ENCODE measurements at places on chromosomes 6 and 20.

GRCh38 chr20:52269321-52269720 is 77.7 kb upstream of the ZFP64 start:
- peak; percentile 71 for DNase-seq

DNA sequence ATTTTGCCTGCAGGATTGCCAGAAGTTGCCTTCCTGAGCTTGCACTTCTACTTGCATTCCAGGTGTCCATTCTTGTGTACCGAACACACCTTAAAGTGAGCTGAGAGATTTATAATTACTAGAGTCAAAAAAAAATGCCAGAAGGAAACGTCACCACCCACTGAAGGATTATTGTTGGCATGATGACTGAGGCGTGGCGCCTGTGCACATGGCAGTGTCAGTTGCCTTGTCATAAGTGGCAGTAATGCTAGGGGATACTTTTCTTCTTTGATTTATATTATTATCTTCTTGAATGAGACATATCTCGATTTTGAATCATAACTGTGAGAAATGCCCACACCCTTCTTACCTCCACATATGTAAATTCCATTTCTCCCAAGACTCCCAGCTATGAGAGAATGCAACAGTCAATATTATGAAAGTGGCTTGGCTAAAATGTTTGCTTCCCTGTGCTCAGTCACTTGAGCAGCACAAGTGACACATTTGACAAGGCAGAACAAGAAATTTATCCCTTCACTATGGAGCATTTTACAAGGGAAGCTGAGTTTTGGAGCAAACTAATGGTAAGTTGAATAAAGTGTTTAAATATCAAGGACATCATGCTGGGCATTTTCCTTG is 149.5 kb upstream of the SASH1 start:
- DNase-seq: no peak

DNA sequence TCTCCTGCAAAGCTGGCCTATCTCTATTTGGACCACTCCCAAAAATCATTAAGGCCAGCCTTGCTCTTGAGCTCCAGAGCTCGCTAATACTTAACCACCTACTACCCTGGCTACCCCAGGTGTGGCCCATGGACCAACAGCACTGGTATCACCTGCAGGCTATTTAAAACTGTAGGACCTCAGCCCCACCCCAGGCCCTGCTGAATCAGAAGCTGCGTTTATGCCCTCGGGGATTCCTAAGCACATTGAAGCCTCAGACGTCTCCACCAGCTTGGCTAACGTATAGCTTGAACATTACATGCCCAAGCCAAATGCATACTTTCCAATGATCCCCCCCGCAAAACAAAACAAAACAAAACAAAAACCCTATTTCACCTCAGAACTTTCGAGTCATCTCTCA is 19.7 kb upstream of the SPAG4 start:
- no peak for DNase-seq

- DNase-seq: no peak
Measured at GRCh38 chr6:62441182-62441581, 155.2 kb upstream of the KHDRBS2 start.

GRCh38 chr6:5498579-5498899 is 237.2 kb downstream of the FARS2 start:
- DNase-seq: no peak

DNA sequence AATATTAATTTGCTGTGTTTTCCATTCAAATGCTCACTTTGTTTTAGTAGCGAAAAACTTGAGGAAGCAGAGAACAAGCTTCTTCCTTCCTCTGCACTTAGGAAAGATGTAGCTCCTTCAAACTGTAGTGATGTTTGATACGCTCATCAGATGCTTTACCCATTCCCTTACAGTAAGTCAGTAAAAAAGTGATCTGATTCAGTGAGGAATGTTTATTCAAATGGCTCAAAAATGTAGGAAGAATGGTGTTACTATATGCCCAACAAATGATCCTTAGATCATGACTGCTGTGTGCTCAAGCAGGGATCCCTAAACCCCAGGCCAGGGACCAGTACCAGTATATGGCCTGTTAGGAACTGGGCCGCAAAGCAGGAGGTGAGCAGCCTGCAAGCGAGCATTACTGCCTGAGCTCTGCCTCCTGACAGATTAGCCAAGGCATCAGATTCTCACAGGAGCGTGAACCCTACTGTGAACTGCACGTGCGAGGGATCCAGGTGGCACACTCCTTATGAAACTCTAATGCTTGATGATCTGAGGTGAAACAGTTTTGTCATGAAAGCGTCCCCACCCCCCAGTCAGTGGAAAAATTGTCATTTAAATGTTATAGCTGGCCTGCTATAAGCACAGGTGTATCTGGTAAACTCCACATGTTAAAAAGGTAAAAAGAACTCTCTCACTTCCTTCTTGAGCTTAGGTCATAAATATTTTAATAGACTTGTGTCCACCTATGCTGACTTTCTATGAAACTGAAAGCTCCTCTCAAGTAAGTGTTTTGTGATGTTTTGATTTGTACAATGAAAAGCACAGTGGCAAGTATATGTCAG is 187.2 kb downstream of the FOXC1 start:
- DNase-seq: no peak

DNA sequence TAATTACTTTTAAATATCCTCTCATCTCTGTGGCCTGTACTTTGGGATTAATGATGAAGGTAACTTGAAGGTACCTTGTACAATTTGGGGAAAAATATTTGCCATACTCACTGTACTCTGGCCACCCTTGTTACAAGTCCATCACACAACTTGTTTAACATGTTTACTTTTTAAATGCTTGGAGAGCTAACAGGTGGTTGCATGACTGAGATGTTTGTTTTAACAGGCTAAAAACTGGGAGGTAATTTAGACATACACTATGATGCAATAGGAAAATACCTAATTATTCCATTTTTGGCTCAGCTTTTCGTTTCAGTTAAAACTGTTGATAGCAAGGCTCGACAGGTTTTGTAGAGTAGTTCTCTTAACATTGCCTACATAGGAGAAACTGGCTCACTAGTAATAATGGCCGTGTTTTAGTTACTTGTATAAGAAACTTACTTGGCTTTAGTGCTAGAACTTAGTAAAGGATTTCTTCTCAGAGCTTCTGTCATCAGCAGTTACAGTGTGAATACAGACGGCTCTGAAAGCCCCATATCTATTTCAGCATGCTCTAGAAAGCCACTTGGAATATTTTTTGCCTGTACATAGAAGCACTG is 489.8 kb upstream of the SOX4 start:
- DNase-seq: no peak

- no peak for DNase-seq
Measured at GRCh38 chr6:118641042-118641441, 10.3 kb downstream of the CEP85L start.

- DNase-seq: no peak
Measured at GRCh38 chr20:25275813-25276532, 28.1 kb downstream of the PYGB start.

DNA sequence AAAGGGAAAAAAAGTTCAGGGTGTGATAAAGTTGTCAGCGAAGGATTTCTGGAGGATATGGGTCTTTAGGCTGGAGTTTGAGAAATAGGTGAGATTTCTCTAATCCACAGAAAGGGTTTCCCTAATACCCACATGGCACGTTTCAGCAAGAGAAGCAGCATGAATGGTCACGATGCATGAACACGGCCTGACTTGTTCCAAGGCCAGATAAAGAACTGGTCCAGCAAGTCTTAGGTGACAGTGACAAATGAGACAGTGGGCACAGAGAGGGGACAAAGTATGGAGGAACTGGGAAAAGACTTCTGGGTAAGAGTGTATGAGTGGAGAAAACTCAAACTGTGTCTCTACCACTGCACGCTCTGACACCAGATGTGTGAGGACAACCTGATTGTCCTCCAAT is 262.0 kb upstream of the FOXQ1 start:
- DNase-seq: no peak

DNA sequence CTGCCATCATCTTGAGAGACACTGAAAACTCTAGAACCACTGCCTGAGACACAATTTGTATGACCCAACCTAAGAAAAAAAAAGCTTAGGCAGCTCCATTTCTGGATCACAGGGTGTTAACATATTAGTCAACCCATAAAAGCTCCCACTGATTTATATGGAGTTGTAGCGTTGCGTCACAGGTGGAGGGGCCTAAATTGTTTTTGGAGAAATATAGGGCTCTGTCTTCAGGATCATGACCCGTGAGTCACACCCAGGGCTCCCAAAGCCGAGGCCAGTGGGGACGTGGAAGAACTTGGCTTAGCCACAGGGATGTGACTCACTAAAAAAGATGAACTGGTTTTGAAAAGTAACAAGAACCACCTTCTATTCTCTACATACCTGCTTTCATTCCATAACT is 116.5 kb upstream of the BMP2 start:
- DNase-seq: no peak

DNA sequence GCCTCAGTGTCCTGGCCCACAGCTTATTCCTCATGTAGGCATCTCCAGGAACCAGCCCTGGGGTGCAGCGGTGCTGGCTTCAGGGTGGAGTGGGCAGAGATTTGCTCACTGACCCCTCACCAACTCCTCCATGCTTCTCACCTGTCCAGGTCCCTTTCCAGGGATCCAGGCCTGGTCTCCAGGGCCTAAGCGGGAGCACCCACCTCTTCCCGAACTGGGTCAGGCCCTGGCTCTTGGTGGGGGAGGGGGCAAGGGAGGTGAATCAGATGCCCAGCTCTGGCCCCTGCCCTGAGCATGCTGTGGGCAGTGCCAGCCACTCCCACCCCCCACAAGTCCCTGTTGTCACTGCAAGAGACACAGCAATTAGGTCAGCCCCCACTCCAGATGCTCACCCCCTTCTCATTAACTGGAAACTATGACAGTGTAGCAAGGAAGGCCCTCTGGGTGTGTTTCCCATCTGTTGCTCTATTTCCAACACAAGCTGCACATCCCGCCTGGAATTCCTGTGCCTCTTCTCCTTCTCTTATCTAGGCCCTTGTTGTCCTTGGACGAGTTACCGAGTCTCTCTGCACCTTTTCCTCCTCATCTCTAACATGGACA is 37.0 kb downstream of the MDFI start:
- DNase-seq: peak; percentile 83

GRCh38 chr6:140915103-140915502 is 1217.6 kb upstream of the GJE1 start:
- peak; percentile 40 for DNase-seq

DNA sequence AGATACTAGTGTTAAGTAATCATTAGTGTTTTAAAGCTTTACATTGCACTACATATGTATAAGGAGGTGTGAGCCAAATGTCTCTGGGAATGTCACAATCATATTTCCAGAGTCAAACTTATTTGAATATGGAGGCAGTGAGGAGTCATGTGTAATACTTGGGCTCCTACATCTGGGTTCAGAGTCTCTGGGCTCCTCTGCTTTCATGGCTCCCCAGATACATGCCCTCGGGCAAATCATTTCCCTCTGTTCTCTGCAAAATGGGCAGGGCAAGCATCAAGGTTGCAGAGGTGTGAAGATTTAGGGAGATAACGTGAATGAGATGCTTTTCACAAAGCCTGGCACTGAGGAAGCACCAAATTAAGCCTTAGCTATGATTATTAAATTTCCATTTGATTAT is 138.3 kb upstream of the SGK1 start:
- DNase-seq: no peak

DNA sequence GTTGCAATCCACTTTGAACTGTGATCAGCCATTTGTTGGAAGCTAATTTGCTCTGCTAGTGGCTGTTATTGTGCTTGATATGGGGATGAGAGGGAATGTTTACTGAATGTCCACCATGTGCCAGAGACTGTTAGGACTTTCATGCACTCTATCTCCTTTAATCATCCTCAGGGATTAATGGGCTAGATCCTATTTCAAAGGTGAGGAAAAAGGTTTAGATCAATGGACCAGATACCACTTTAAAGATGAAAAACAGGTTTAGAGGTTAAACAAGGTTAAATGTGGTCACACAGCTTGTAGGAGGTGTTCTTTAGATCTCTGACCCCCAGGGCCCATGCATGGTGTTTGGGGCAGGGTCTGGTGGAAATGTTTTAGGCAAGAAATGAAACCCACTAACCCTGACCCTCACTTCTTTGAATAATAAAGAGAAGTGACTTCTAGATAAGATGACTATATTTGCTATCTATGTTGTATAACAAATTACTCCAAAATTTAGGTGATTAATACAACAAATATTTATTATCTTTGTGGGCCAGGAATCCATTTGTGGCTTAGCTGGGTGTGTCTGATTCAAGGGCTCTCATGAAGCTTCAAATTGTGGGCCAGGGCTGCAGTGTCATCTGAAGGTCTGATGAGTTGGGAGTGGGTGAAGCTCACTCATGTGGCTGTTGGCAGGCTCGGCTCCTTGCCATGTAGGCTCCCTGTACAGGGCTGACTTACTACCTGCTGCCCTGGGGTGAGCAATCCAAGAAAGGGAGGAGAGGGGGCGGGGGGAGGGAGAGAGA is 127.8 kb upstream of the FOXA2 start:
- no peak for DNase-seq

GRCh38 chr20:57876163-57876562 is 166.3 kb upstream of the PMEPA1 start:
- no peak for DNase-seq

GRCh38 chr6:64376394-64376793 is 740.8 kb downstream of the PHF3 start:
- DNase-seq: no peak

- no peak for DNase-seq
Measured at GRCh38 chr6:16654701-16655100, 106.6 kb downstream of the ATXN1 start.

DNA sequence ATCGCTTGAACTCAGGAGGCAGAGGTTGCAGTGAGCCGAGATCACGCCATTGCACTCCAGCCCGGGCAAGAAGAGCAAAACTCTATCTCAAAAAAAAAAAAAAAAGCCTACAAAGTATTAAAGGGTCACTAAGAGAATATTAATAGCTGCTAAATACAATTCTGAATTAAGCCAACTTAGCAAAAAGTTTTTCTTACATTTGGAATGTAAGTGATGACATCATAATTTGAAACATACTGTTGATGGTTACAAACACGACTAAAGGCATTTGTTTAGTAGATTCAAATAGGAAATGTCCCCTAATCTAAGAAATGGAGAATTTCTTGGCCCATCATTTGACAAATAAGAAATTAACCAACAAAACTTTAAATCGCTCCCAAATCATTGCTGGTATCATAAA is 282.8 kb downstream of the RNGTT start:
- DNase-seq: no peak

DNA sequence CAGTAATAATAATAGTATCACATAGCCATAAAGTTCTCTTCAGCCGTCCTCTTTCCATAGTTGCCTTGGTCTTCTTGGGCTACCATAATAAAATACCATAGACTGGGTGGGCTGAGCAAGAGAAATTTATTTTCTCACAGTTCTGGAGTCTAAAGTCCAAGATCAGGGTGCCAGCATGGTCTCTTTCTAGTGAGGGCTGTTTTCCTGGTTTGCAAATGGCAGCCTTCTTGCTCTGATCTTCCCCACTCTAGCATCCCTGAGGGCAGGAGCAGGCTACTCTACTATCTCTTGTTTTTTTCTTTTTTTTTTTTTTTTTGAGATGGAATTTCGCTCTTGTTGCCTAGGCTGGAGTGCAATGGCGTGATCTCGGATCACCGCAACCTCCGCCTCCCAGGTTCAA is 8.2 kb upstream of the BEND3 start:
- DNase-seq: no peak

- no peak for DNase-seq
Measured at GRCh38 chr20:16174311-16174710, 398.9 kb downstream of the KIF16B start.

Data from eye (tissue), 1 donor.